ENCODE measurements at places on chromosomes 5 and 9.

DNA sequence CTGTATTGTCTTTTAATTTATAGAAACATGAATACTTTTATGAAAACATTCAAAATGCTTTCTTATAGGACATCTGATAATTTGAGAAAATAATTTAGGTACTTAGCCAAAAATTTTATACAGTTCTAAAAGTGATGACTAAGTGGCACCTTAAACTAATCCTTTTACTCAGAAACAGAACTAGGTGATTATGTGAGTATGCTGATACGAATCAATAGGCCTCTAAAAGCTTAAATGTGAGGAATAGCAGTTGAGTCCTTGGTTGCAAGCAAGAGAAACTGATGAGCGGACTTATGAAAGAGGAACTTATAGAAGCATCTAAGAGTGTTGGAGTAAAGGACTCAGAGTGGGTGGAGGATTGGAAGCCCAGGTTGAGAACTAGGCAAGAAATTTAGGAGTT is 26.4 kb downstream of the ANXA1 start:
- no peak for DNase-seq

DNA sequence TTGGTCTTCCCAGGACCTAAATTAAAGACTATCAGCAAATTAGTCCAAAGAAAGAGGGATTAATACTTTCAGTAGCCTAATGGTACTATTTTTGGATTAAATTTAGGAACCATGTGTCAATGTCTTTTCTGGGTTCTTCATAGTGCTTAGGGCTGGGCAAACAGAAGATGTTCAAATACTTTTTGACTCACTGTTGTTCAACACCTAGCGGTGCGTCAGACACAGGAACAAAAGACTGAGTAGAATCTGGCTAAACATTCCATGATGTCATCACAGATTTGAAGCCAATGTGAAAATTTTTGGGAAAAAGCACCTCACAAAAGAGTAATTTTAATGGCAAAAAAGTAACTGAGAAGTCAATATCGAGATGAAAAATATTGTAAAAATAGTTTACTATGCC is 544.4 kb downstream of the EFNA5 start:
- no peak for DNase-seq

GRCh38 chr5:145960166-145960565 is 23.8 kb downstream of the SH3RF2 start:
- DNase-seq: no peak

DNA sequence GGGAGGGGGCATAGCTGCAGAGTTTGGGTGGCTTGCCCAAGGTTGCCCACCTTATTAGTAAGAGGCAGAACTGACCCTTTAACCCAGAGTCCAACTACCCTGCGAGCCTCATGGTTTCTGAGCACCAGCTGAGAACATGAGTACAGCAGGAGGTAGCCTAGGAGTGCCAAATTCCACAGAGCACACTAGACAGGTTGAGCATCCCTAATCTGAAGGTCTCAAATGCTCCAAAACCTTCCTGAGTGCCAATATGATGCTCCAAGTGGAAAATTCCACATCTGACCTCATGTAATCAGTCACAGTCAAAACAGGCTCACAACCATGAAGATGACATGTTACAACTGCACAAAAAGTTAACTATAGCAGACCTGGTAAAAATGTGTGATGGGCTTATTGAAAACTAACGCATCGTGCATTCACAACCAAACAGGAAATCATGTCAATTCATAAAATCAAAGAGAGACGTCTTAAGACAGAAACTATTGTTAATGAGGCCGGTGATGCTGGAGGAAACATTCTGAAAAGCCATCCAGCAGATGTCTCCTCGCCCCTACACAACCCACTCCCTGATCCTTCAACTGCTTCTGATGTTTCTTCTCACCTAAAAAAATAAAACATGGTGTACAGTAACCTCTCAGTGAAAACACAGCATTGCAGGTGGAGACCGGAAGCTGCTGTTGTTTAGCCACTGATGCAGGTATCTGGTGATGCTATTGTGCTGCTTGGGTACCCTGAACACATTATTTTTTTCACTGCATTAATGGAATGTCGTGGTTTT is 25.0 kb downstream of the PTCH1 start:
- DNase-seq: no peak

- DNase-seq: no peak
Observed at GRCh38 chr9:80792726-80793125, 896.6 kb downstream of the TLE1 start.

GRCh38 chr5:170232786-170233185 is at the start of gene C5orf58:
TSS of gene C5orf58 (plus strand) at chr5:170232985. CDS start at chr5:170234977, 1,992 bp downstream.
- no peak for DNase-seq

- DNase-seq: no peak
Observed at GRCh38 chr5:8396246-8396645, 527.3 kb downstream of the MTRR start.

DNA sequence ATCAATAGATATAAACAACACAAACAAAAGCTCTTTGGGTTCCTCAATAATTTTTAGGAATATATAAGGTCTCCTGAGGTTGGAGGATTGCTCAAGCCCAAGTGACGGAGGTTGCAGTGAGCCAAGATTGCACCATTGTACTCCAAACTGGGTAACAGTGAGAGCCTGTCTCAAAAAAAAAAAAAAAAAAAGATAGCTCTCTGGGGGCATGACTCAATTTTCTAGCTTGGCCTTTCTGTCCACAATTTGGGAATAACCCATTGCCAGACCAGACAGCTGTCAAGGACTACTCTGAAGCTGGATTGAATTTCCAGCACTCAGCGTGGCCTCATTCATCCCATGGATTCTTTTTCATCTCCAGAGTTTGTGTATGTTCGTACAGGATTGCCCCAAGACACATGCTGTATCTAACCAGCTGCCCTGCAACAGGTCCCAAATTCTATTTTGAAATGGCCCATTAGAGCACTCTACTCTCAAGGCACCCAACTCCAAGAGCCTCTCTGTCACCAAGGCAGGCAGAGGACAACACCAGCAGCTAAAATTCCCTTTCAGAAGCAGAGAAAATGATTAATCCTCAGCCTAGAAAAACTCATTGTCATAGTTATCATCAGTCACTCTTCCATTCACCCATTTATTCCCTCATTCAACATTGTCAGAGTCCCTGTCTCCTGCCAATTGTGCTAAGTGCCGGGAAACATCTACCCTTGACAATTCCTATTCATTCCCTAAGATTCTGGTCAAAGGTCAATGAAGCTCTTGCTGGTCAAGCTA is 8.7 kb downstream of the FAM193B start:
- DNase-seq: peak; percentile 48

GRCh38 chr5:98839469-98840383 is 66.3 kb downstream of the RGMB start:
- no peak for DNase-seq

Measured in BJ (cell line).